ENCODE measurements at places on chromosomes 12 and 14. TPM values are rescaled to one million over a fixed set of nuclear protein-coding genes. Genes with fewer than 3 reads are reported as not detected.

DNA sequence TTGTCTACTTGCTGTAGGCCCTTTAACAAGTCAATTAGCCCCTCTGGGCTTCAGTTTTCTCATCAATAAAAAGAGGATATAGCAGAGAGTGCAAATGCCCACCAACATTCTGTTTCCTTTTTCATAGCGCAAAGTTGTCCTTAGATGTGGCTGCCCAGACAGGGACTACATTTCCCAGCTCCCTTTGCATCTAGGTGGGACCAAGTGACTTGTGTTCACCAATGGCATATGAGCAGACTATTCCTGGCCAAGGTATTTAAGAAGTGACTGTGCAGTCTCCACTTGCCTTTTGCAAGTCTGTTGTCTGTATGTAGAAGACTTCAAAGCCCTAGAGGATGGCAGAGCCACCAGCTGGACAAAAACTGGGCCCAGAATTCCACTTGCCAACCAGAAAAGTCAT is 59.7 kb downstream of the DAO start:
- DNase-seq, result no peak

DNA sequence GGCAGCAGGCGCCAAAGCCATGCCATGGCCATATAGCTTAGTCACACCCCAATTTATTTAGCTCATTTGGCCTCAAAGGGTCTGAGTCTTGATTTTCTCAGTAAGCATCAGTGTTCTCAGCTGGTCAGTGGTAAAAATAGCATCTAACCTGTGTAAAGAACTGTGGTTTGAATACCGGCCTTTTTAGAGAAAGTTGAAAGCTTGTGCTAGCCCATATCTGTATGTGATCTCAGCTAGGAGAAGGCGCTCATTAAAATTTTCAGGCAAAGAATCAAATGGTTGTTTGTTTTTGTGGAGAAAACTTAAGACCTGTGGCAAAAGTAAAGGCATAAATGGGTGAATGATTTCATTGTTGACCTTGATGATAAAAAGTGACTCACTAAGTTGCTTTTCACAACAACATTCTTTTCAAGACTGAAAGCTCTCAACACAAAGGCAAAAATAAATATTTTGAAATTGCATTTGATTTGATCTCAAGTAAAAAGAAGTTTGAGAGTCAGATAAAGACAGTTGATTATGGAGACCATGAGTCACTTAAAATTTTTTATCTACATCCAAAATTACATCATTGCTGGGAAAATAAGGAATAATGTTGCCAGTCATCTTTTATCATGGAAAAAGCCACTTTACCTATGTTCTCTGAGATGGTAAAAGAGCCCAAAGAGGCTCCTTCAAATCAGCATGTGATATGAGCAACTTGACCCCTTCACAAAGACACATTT is 128.5 kb upstream of the RGS6 start:
- DNase-seq, result no peak

DNA sequence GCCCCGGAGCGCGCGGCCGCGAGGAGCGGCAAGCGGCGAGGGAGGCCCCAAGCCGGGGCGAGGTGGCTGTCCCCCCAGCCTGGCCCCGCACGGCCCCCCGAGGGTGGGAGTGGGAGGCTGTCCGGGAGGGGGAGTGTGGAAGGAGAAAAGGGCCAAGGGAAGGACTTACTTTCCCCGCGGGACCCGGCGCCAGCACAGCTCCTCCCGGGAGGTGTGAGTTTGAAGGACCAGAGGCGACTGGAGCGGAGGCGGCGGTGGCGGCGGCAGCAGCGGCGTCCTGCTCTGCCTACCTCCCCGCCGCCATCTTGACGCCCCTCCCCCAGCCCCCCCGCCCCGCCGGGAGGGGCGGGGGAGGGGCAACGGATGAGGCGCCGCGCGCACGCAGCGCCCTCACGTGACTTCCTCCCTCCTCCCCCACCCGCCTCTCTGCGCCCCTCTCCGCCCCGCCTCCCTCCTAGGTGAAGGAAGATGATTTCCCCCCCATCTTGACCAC is at the start of gene SBNO1:
Gene SBNO1 (minus strand): TSS at position 316 of the 493 bp plus-strand sequence. CDS start 14,406 bp downstream, outside the sequence.
- DNase-seq, result peak; percentile 90

DNA sequence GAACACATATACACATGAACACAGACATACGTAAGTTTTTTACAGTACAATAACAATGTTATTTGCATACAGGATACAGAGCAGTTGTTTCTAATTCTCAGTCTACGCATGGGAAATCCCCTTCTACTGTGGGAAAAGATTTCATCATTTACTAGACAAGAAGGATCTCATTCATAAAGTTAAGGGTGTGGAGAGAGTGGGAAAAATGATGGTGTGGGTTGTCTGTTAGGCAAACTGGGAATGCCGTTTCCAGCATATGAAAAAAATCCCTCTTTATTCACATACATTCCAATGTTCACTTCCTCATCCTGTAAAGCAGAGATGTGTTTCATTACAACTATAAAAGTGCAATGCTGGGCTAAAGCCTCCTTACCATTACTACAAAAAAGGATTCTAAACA is 120.9 kb downstream of the SINHCAF start:
- no peak for DNase-seq

- no peak for DNase-seq
Observed at GRCh38 chr12:14214495-14214894, 151.0 kb upstream of the ATF7IP start.

Gene LALBA
- not detected for total RNA-seq
